ENCODE measurements at places on chromosomes 3 and 15. TPM values are rescaled to one million over a fixed set of nuclear protein-coding genes. Genes with fewer than 3 reads are reported as not detected.

The BLOC1S6 gene
- 67.4 TPM for total RNA-seq

The SPSB4 gene
- total RNA-seq = under 0.01 TPM

The SEMA3G gene
- 23.0 TPM for total RNA-seq

The MINDY4B gene
- total RNA-seq = not detected

The LTK gene
- total RNA-seq = not detected

The GOLGA6D gene
- not detected for total RNA-seq

The VEPH1 gene
- 5.3 TPM for total RNA-seq

The ABCC5 gene
- total RNA-seq = 10.1 TPM

The C3orf85 gene
- not detected for total RNA-seq

The CCDC54 gene
- total RNA-seq = not detected

DNA sequence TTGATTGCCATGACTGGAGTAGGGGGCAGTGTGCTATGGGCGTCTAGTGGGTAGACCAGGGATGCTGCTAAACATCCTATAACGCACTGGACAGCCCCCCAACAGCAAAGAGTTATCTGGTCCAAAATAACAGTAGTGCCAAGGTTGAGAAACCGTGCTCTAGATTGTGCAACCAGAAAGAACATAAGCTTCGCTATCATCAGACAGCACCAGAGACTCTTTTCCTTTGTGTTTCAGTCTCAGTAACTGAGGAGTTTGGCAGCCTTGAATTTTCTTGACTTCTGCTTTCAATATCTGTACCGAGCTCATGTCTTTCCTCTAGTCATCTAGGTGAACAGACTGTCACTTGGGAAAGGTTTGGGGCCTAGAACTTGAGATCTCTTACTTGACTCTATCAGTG, 8.8 kb downstream of the ARID3B start:
- DNase-seq = no peak

DNA sequence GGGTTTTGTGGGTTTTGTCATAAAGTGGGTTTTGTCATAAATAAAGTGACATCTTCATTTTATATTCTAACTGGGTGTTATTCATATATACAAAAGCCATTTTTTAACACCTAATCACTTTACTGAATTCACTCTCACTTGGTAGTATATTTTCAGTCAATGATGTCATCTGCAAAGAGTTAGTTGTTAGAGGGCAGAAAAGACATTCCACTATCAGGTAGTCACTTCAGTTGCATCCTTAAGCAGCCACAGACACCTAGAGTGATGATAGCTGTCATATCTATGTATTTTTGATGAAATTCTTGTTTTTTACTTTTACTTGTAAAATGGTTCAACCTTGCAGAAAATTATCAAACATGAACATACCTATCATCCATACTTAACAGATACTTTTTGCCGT, 89.0 kb downstream of the DHX36 start:
- no peak for DNase-seq

GRCh38 chr3:42489937-42490227, 12.6 kb upstream of the VIPR1 start:
- DNase-seq = no peak

GRCh38 chr15:67825881-67826716, 790 bp downstream of the SKOR1 start:
- no peak for DNase-seq

DNA sequence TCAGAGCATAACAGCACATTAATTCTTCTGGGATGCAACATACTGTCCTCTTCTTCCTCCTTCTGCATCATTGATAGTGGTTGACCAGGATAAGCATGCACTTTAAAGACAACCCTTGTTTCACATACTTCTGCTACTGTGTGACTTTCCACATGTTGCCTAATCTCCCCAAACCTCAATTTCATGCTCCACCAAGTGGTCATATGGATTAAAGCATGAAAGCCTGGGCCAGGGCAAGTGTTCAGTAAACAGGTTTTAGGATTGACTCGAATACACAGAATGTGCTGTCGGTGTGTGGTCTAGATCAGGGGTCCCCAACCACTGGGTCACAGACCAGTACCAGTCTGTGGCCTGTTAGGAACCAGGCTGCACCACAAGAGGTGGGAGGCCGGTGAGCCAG, 22.5 kb upstream of the BFSP2 start:
- peak; percentile 41 for DNase-seq

DNA sequence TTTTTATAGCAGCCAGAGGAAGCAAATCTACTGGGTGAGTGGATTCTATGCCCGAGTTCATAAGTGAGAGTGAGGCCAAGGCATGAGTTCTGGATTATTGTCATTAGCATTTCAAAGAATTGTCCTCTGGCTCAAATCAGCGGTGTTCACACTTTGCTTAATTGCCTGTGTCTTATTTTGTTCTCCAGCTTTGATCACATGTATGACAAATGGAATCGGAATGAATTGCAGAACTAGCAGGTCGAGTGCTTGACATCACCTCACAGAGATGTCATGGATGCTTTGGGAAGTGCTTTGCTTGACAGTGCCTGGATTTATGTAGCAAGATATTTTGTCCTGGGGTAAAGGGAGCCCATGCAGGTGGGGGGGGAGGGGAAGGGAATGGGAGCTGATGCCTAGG, 68.0 kb downstream of the SH3GL3 start:
- no peak for DNase-seq

DNA sequence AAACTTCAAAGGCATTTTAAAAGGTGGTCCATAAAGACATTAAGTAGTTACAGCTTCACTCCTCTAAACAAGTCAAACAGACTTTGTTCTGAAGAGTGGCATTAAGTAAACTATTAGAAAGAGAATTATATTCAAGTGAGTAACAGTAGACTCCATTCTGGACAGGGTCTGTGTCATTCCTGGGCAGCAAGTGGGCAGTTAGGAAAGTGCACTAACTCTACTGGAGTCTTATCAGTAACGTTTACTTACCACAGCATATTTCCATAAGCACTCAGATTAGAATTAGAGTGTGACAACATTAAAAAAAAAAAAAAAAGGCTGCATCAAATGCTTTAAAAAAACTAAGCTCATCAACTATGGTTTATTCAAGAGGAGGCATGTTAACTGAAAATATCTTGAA, 10.6 kb downstream of the UBR1 start:
- no peak for DNase-seq

- DNase-seq = no peak
Observed at GRCh38 chr3:141246224-141246957, 14.8 kb downstream of the PXYLP1 start.

DNA sequence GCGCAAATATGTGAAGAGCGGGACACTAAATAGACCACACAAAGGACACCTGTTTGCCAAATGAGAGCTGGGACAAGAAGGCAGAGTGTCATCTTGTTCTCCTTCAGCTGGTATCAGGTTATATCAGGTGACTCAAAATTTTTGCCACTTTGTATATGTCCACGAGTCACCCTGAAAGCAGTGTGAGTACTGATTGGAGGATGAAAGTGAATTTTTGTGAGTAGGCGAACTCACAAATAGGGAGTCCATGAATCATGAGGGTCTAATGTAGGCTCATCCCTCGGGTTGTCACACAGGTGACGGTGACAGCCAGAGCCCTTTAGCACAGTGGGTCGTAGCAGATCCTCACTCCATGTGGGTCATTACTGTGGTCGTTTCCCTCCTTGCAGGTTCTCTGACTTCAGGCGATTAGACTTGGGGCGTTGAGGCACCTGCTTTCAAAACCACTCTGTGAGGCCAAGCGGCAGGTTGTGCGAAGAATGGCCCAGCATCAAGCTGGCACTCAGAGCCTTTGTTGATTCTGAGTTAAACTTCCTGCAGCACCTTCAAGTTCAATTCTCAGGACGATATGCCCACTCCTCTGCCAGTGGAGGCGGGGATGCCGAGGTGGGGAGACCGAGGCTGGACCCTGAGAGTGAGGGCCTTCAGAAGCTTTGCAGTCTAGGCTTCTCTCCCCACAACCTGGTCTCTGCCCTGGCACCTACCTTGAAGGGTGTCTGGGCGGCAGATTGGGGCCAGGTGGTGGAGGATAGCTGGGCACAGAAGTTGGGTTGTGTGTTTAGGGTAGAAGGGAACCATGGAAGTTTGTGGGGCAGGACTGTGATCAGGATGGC, 173.8 kb downstream of the SMAD6 start:
- DNase-seq = no peak

- DNase-seq = peak; percentile 24
Observed at GRCh38 chr3:56813653-56813960, 11.9 kb upstream of the ARHGEF3 start.

DNA sequence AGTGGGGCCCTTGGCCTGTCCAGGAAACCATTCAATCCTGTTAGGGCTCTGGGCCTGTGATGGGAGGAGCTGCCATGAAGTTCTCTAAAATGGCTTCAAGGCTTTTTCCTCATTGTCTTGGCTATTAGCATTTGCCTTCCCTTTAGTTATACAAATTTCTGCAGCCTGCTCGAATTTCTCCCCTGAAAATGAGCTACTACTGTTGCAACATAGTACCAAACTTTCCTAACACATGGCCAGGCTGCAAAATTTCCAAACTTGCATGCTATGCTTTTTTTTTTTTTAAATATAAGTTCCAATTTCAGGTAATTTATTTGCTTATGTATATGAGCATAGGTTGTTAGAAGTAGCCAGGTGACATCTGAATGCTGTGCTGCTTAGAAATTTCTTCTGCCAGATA, 560.8 kb upstream of the TBL1XR1 start:
- no peak for DNase-seq

- no peak for DNase-seq
Observed at GRCh38 chr3:79761441-79761840, 6.4 kb downstream of the ROBO1 start.

DNA sequence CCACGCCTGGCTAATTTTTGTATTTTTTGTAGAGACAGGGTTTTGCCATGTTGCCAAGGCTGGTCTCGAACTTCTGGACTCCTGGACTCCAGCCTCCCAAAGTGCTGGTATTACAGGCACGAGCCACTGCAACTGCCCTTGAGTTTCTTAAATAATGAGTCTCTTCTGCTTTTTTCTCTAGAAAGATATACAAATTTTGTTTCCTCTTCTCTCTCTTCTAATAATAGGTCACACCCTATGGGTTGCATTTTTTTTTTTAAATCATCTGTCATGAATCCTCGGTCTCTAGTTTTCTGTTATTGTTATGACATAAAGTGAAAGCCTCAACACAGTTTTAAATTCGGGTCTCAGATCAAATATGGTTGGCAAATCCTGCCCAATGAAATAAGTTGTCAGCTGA, 111.2 kb downstream of the IL12A start:
- DNase-seq = no peak

DNA sequence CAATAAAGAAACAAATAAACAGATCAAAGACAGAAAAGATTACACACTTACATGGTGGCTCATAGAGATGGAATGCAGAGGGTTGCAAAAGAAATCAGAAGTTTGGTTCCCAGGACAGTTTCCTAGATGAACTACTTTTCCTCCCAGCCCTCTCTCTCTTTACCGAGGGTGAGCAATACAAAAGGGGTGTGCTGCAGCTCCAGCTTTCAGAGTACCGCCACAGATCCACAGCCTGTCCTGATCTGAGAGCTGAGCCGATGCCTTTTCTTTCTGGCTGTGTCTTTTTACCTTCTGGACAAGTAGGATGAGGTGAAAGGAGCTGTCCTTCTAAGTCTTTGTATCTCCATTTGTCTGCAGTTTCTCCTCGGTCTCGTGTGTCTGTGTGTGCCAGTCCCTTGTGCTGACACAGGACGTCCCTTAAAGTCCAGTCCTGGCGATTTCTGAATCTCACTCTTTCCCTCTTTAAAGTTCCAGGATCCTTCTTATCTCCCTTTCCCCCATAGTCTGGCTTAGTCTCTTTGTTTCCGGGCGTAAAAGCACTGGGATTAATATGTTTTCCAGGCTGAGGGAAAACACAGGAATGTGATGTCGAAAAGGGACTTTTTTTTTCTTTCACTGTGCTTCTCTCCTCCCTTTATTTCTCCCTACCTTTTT, 540 bp downstream of the CCDC80 start:
- DNase-seq = no peak

GRCh38 chr15:83248151-83249029, 36.1 kb downstream of the BNC1 start:
- peak; percentile 72 for DNase-seq

GRCh38 chr3:27900316-27900715, 178.2 kb upstream of the EOMES start:
- no peak for DNase-seq

GRCh38 chr15:91116113-91117067, 16.3 kb downstream of the SV2B start:
- peak; percentile 3 for DNase-seq

Measured in dermis microvascular lymphatic vessel endothelial cell (primary cell).